Foreskin fibroblast (primary cell): ENCODE measurements at places on chromosomes 12 and 14.

DNA sequence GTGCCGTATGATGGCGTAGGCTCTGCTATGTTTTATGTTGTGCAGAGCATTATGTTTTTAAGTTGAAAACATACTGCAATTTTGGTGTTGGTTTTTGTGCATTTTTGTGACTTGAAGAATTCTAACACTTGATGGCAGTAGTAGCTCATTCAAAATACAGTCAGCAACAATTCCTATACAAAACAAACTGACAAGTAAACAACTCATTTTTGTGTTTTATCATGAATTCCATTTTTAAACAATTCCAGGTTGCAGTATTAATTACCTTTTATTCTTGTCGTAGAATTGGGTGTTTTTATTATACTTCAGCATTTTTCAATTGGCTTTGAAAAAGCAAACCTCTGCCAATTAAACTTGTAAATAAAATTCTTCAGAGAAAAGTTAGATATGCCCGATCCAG is 4.1 kb upstream of the CCER1 start:
- peak; percentile 47 for DNase-seq

DNA sequence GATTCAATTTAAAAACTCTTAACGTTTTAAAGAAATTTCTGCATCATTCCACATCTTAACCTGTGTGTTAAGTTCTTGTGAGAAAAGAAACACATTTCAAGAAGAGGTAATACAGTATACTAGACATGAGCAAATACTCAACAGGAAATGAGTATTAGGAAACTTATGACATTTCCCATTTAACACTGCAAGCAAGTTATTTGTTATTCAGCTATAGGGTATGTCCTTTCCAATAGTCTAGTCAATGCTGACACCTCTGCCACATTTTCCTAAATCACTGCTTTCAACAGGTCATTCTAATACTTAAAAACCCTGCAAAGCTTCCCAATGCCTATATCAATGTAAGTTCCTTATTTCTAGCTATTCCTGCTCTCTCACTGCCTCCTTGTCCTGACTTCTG is 93.1 kb downstream of the DDHD1 start:
- DNase-seq = peak; percentile 6

GRCh38 chr12:114676142-114676741 is 7.7 kb downstream of the TBX3 start:
- DNase-seq = no peak

DNA sequence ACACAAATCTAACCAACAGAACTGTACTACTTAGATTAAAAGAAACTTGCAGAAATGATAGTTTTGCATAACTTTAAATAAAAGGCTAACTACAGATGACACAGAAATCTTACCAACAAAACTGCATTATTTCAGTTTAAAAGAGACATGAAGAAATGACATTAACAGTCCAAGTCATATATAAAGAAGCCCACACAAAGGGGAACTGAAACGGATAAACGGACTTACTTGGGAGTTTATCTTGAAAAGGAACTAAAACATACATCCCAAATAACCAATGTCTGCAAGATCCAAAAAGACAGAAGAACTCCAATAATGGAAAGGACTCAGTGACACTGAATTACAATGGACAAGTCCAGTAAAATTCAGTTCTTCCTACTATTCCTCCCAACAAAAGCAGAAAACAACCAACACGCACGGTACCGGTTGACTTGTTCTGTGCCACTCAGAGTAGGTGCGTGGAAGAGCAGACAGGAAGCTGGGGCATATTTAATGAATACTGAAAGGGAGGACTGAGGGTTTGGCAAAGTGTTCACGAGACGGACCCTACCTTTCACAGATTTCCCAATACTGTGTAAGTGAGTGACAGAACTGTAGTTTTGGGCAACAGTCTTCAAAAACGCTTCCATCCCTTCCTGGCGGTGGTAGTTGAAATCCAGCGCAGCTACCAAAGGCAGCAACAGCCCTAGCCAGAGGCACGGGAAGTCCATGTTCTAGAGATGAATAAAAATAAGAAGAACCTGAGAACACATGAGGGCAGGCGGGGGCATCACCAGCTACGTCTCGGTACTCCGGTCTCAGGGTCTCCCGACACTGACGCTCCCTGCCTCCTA is 627 bp downstream of the CPM start:
- no peak for DNase-seq

GRCh38 chr12:42643881-42644579 is 54.5 kb upstream of the PRICKLE1 start:
- no peak for DNase-seq

GRCh38 chr12:99847936-99848335 is 136.8 kb downstream of the ANKS1B start:
- no peak for DNase-seq

GRCh38 chr12:109710747-109711595 is 2.7 kb upstream of the FAM222A start:
- peak; percentile 78 for DNase-seq

DNA sequence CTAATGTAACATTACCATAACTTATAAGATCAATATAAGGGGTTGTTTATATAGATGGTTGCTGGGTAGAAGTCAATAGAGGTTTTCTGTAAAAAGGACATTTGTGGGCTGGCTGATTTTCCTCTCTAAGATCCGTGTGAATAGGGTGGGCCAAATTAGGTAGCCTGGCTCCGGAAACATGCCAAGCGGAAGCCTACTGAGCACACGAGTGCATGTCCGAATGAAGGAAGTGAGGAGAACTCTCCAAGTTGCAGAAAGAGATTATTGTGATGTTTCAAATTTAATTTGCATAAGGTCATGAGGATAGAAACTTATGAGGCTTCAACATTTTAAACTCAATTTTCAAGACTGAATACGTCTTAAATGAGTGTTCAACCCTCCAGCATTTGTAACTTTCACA is 356.7 kb downstream of the SNAPC1 start:
- DNase-seq = no peak

DNA sequence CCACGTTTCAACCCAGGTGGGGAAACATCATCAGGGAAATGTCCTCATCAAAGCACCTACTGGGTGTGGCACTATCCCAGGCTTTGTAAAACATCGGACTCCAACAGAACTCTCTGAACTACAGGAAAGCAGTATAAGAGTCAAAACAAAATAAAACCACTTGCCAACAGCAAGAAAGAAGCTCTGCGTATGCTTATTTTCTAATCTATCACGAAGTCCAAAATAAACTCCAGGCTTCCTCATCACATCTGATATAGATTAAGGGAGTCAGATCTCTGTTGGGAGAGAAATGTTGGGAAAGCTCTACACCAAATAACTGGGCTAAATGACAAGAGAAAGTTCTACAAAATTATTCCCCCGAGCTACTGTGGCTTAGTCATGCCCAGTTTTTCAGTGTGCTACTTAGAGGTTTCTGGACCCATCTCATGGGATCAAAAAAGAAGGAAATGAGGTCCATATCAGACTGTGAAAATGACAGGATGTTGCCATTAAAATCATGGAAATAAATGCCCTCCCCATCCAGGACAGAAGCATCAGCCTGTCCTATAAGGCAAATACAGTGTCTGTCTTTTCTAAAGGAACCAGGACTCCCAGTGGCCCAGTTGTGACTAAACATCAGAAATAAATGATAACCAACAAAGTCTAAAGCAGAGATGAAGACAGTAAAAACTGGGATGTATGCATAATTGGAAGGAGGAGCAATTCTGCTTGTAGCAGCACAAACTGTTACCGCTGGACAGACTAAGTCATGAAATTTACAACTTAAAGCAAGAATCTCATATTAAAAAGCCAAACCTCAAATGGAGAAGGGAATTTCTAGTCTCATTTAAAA is 149.5 kb downstream of the STXBP6 start:
- peak; percentile 80 for DNase-seq

DNA sequence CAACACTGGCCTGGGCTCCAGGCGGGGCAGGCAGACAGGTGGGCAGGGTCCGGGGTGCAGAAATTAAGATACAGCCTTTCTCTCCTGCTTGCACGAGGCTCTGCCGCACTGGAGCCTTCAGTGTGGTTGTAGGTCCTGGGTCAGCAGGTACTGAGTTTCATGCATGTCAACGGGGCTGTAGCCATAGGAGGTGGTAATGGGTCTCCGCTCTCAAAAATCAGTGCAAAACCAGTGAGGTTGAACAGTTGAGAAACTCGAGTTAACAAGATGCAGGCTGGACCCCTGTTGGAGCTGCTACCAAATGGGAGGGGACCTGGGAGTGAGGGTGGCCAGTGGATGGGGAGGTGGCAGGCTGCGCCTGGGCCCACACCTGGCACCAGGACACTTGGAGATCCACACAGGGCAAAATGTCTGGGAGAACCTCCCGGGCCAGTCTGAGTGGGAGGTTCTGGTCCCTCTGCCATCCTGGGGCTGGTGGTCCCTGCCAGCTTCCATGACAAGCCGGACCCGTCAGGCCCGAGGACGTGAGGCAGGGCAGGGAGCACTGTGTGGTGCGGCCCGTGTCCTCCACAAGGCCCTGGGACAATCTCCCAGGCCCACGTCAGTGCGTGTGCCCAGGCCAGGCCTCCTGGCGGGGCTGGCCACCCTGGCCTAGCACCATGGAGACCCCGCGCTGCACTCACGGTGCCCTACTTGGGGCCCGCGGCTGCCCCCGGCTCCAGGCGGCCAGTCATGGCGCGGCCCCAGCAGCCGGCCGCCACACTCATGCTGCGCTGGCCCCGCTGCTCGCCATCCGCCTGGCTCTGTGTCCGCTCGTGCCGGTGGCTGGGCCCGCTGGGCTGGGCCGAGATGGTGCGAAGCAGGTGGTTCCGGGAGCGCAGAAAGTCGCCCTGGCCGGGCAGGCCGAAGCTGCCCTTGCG is 5.1 kb downstream of the ARL6IP4 start:
- DNase-seq = no peak

DNA sequence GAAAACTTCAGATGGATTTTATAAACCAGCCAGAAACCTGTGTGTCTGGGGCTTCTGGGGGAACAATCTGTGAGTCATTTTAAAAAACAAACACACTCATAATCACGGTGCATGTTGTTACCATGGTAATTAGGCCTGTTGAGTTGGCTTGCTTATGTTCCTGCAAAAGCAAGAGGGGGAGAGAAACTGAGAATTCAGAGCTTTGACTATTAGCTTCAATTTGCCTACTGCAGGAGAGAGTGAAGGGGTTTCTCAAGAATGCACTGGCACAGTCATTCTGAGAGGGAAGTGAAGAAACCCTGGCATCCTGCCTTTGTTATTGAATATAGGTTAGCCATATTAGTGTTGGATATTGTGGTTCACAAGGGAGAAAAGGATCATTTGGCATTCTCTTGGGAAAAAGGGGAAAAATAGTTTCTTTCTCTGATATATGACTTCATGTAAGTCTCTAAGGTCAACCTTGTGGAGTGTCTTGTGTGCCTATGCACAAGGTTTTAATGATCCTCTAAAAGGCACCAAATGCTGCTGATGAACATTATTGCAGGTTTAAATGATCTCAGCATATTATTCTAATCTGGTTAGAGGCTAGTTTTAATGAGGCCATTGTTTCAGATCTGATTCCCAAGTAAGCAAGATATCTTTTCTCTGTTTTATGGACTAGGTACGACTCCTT is 12.9 kb downstream of the GNG2 start:
- DNase-seq = peak; percentile 92

- no peak for DNase-seq
Measured at GRCh38 chr14:88154926-88155325, 150.0 kb downstream of the GPR65 start.

GRCh38 chr12:108989376-108989775 is 31.5 kb downstream of the SVOP start:
- no peak for DNase-seq

- DNase-seq = no peak
Measured at GRCh38 chr12:121452340-121452984, 52.5 kb downstream of the RNF34 start.

- no peak for DNase-seq
Measured at GRCh38 chr12:49675137-49675536, 32.1 kb downstream of the FMNL3 start.

DNA sequence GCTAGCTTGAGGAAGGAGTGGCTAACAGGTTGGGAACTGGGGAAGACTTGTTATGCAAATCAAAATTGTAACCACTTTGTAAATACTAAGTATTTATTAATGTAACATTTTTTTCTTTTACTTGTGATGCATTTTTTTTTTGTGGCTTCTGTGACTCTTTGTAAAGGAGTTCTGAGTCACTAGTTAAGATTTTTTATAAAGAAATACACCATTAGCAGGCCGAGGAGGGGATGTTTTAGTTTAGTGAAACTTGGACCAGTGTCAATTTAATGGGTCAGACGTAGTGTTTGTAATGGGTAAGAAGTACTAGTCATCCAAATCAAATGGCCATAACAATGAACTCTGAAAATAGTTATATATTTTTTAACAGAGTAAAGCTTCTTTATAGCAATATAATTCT is 43.1 kb downstream of the AKAP6 start:
- peak; percentile 89 for DNase-seq

GRCh38 chr12:33437598-33437997 is 2.0 kb downstream of the SYT10 start:
- DNase-seq = no peak

DNA sequence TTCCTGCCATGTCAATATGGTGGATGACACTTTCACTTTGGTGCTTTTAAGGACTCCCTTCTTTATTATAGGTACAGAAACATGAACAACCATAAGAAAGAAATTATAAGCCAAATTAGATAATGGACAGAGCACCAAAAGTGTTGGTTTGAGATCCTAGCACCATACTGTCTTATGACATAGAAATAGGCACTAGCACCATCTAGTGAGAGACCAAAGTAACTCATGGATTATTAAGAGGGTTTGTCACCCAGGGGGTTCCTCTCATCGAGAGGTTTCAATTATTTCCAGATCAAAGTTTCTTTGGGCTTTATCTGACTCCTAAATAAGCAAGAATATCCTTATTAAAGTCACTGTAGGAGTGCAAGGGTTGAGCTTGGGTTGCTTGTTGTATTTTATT is 153.0 kb upstream of the DIO2 start:
- no peak for DNase-seq

DNA sequence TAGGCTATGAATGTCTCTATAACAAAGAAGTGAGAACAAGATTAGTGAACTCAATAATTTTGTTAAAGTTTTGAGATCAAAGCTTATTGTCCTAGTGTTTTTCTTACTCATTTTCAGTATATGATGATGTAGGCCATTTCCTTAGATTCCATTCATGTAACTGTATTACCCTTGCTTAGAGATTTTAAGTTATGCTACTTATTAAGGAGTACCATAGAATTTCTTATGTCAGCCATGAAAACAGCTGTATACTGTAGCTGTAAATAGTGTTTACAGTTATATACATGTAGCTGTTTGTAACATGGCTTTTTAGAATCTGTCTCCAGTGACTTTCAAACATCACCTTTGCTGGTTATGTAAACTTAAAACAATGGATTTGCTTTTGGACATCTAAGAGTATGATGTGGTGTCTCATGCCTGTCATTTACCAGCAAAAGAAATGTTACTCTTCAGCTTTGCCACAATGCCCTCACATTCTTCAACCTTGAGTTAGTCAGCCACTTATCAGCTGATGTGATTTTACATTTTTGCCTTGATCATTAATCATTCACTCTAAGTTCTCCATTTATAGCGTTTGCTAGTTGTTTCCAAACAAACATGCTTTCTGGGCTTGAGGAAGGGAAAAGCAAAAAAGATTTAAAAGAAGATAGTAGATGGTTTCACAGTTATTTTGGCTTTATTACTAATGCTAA is 55.5 kb downstream of the SLC16A7 start:
- peak; percentile 38 for DNase-seq
